SJSA1 (cell line): ENCODE measurements at places on chromosomes 16 and 17.

DNA sequence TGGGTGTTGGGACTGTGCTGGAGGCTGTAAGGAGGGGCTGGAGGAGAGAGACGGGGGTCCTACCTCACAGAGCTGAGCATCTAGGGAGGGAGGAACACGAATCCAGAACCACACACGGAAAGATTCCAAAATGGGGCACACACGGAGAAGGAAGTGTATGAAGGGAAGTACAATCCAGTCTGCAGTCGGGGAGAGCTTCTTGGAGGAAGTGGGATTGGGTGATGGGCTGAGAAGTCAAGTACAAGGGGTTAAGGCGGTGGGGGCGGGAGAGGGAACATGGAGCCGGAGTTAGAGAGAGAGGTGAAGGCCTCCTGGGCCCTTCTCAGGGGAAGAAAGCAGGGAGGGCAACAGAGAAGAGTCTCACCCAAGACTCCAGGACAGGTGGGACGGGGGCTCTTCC is 107.5 kb upstream of the CREBBP start:
- H3K27me3 ChIP-seq: no peaks in the 10 kb centered on the region
- peaks cover 8% of the 10 kb centered on the region for H3K36me3 ChIP-seq
- H3K4me3 ChIP-seq: no peak overlapping the region
- no peak for DNase-seq
- H3K27ac ChIP-seq: no peak overlapping the region

DNA sequence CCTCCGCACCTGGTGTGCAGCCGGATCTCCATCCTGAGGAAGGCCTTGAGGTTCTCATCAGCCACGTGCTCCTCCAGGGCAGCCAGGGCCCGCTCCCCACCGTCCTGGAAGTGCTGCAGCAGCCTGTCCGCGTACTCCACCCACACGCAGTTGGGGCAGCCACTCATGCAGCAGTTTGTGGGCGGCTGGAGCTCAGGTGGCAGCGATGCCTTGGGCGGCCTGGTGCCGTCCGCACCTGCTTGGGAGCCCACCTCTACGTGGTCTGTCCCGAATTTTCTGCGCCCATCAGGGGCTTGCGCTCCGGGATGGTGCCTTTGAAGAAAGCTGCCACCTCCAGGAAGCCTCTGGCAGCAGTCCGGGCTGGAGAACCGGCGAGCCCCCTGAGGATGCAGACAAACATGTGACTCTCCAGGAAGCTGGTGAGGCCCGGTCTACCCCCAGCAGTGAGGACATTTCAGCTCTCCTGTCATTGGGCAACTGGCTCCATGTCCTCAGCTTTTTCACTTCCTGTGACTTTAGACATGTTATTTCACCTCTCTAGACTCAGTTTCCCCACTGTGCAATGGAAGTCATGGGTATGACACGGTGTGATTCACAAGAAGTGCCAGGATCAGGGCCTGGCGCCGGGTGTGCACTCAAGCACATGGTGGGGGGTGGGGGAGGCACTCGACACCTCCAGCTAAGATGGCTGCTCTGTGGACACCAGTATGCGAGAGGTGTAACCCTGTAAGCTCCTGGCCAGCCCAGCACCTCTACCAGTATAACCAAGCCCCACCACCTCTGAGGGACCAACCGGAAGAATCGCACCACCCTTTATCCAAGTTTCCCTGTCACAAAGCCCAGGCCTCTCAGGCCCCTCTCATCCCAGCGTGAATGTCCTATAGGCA is 957 bp downstream of the OXLD1 start:
- H3K27me3 ChIP-seq: no peaks in the 10 kb centered on the region
- peak overlapping the region; percentile 58 for H3K27ac ChIP-seq
- DNase-seq: peak; percentile 64
- H3K4me3 ChIP-seq: peak overlapping the region; percentile 85
- peaks cover 55% of the 10 kb centered on the region for H3K36me3 ChIP-seq
- peaks cover 23% of the 10 kb centered on the region for H3K4me1 ChIP-seq

DNA sequence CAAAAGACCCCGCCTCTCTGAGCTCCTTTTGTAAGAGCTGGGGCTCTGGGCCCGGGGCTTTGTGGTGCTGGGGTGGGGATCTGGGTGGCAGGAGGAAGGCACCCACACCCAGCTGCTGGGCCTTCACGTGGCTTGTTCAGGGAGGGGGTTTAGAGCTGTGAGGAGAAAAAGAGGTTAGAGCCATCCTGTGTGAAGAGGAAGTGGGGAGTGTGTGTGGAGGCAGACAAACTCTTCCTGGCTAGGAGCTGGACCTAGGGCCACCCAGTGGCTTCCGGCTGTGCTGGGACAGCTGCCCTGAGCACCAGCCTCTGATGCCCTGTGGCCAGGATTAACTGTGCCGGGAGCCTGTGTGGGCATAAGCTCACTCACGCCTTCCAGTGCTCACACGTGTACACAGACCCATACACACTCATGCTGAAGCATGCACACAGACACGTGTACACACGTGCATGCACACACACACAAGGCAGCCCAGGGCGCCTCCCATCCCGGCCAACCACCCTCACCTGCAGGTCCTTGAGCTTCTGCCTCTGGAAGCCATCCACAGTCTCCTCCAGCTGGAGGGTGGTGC is 7.4 kb downstream of the CIBAR2 start:
- no peaks in the 10 kb centered on the region for H3K4me1 ChIP-seq
- no peaks in the 10 kb centered on the region for H3K27me3 ChIP-seq
- no peak overlapping the region for H3K27ac ChIP-seq

DNA sequence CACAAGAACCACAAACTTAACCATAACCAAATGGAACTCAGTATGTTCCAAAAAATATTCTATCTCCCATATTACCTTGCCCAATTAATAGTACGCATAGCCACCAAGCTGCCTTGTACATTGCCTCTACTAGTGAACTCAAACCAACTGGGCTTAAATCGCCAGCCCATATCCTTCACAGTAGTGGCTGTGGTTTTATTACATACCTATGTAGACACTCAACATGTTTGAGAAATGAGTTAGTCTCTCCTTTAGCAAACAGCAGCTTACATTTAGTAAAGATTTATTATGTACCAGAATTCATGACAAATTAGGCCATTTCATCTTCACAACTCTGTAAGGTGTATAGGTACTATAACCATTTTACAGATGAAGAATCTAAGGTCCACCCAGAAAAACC is 41.4 kb downstream of the GRB2 start:
- peaks cover 48% of the 10 kb centered on the region for H3K4me1 ChIP-seq
- H3K27ac ChIP-seq: no peak overlapping the region
- DNase-seq: peak; percentile 67
- no peaks in the 10 kb centered on the region for H3K36me3 ChIP-seq
- H3K27me3 ChIP-seq: no peaks in the 10 kb centered on the region

DNA sequence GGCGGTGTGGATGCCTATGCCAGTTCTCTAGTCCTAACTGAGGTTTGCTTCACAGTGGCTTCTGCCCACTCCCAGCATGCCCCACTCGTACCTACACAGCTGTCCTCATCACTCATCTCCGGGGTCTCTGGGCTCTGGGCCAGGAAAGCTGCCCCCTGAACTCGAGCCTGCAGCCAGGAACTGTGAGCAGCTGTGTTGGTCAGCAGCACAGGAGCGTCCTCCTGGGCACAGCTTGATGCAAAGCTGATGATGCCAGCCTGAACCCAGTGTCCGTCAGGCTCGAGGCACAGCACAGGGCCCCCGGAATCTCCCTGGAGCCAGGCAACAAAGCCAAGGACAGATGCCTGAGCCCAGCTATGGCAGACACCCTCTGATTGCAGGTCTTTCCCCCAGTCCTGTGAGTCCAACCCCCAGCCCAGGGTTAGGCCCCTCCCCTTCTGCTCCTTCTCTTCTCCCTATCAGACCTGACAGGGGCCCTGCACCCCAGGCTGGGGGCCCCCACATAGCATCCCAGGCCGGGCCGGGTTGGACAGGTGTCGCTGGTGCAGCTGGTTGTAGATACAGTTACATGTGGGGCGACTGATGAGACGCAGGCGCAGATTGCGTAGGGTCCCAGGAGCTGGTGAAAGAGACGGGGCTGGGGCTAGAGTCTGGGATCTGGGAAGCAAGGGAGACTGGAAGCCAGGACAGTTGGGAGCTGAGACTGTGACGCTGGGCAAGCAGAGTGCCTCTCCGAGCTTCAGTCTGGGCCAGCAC is 2.7 kb downstream of the PRSS53 start:
- H3K27me3 ChIP-seq: no peaks in the 10 kb centered on the region
- H3K4me1 ChIP-seq: no peaks in the 10 kb centered on the region
- peak; percentile 47 for DNase-seq
- peaks cover 44% of the 10 kb centered on the region for H3K36me3 ChIP-seq
- no peak overlapping the region for H3K4me3 ChIP-seq
- no peak overlapping the region for H3K27ac ChIP-seq

GRCh38 chr16:12612598-12613101 is 191.0 kb downstream of the CPPED1 start:
- H3K4me3 ChIP-seq: no peak overlapping the region
- H3K36me3 ChIP-seq: no peaks in the 10 kb centered on the region
- H3K4me1 ChIP-seq: no peaks in the 10 kb centered on the region
- DNase-seq: no peak

DNA sequence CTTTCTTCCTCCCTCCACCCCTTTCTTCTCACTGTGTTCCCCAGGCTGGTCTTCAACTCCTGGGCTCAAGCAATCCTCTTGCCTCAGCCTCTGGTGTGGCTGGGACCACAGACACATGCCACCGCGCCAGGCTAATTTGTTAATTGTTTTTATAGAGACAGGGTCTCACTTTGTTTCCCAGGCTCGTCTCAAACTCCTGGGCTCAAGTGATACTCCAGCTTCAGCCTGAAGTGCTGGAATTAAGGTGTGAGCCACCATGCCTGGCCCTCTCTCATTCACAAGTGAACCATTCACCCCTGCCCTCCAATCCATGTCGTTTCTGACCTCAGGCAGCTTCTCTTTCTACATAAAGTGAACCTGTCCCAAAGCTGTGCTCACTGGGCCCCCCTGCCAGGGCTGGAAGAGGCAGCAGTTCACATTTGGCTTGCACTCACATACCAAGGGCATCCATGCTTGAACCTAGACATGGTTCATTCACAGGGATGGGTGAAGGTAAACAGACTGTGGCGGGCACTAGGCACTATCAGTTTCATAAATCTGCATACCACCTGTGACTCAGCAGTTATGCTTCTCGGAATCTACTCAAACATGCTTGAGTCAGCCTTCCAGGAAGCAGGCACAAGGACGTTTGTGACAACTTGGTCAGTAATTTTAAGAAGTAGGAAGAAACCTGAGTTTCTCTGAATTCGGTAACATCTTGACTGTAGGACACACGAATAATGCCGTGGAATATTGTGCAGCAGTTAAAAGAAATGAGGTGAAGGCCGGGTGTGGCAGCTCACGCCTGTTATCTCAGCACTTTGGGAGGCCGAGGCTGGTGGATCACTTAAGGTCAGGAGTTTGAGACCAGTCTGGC is 6.0 kb upstream of the RNF213 start:
- no peaks in the 10 kb centered on the region; the same call in 1 of the 2 replicates for H3K36me3 ChIP-seq
- DNase-seq: peak; percentile 93
- peaks cover 40% of the 10 kb centered on the region for H3K4me1 ChIP-seq
- H3K4me3 ChIP-seq: no peak overlapping the region

DNA sequence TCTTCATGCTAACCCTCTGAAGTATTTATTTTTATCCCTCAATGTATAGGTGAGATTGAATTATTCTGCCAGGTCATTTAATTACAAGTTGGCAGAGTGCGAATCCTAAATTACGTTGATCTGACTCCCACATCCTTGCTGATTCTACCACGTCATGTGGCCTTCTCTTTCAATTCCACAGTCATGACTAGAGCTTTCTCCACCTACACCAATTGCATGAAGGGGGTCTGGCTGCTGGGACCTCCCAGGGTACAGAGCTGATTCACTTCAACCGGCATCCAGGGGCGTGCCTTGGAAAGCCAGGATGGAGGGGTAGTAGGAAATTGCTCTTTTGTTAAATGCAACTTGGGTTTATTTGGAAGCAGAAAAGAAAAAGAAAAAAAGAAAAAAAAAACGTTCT is 41.1 kb upstream of the CDH13 start:
- peak; percentile 94 for DNase-seq
- no peaks in the 10 kb centered on the region for H3K36me3 ChIP-seq
- no peak overlapping the region for H3K4me3 ChIP-seq
- H3K27ac ChIP-seq: peak overlapping the region; percentile 82
- H3K4me1 ChIP-seq: peaks cover 43% of the 10 kb centered on the region
- H3K27me3 ChIP-seq: no peaks in the 10 kb centered on the region

DNA sequence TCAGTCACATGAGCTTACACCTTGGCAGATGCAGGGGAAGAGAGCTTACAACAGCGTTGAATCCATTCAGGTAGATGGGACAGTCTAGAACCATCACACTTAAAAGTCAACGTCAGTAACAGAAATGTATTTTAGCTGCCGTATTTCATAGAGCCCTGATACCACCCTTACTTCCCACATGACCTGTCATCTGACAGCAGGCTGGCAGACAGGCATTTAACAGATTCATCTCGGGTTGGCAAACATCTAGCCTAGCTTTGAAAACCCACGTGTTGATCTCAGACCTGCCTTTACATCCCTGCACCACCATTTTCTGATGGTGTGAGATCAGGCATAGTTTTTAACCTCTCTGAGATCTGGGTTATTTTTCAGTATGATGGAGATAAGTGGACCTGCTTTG is 177.9 kb upstream of the HSBP1 start:
- DNase-seq: no peak
- H3K27me3 ChIP-seq: no peaks in the 10 kb centered on the region
- H3K4me3 ChIP-seq: no peak overlapping the region
- no peaks in the 10 kb centered on the region for H3K4me1 ChIP-seq
- no peaks in the 10 kb centered on the region for H3K36me3 ChIP-seq
- no peak overlapping the region for H3K27ac ChIP-seq

DNA sequence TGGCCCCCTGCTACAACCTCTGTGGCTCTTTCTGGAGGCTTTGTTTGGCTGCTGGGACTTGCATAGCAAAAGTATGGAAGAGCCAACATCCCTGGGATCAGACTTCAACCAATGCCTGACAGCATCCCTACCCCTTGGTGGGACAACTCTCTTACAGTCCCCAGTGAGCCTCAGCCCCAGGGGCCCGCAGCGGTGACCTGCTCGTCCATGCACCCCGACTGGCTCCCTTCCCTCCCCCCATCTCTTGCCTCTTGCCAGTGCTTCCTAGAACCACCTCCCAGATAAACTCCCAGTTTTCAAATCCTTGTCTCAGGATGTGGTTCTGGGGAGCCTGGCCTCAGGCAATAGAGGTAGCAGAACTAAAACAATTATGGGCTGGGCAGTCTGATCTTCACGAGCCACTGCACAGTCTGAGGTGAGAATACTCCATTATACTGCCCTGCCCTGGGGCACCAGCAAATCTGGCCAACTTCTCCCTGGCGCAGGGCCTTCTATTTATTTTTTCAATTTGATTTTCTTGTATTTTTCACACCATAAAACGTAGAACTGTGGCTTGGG is 86.6 kb upstream of the BRD7 start:
- no peak for DNase-seq
- H3K36me3 ChIP-seq: no peaks in the 10 kb centered on the region
- no peak overlapping the region for H3K27ac ChIP-seq

DNA sequence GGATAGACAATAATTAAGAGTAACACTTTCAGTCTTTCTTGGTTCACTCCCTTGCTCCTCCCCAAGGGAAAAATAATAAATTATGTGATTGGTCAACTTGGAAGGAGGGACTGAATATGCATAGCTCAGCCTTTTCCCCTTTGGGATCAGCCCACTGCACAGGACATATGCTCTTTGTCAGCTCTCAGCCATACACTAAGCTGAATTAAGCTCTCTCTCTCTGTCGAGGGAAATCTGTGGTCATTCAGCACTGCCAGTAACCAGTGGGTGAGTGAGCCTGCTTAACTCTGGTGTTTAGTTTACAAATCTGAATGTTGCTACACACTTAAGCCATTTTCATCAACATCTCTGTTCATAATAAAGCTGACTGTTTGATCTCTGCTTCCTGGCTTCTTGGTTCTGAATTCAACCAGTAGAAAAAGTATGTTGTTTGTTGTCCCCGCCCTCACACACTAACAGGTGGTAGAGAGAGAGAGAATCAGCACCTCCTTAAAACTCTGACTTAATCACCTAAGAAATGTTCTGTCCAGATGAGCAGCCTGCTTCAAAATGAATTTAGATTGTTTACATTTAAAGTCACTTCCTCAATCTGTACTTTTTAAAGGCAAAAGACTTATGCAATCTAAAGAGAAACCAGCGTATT is 102.3 kb upstream of the C17orf78 start:
- peaks cover 12% of the 10 kb centered on the region for H3K36me3 ChIP-seq
- H3K27ac ChIP-seq: no peak overlapping the region
- H3K4me1 ChIP-seq: no peaks in the 10 kb centered on the region
